ENCODE measurements at places on chromosomes 3 and 15. TPM values are rescaled to one million over a fixed set of nuclear protein-coding genes. Genes with fewer than 3 reads are reported as not detected.
A peak's percentile ranks its signal among the peaks of the same experiment; 100 is the strongest.

The MYO5C gene
- 2.9 TPM for total RNA-seq

The CDCP1 gene
- 0.25 TPM for total RNA-seq

The THPO gene
- 0.11 TPM for total RNA-seq

The NOX5 gene
- total RNA-seq, result not detected

The ADGRG7 gene
- not detected for total RNA-seq

The VEPH1 gene
- 0.16 TPM for total RNA-seq

DNA sequence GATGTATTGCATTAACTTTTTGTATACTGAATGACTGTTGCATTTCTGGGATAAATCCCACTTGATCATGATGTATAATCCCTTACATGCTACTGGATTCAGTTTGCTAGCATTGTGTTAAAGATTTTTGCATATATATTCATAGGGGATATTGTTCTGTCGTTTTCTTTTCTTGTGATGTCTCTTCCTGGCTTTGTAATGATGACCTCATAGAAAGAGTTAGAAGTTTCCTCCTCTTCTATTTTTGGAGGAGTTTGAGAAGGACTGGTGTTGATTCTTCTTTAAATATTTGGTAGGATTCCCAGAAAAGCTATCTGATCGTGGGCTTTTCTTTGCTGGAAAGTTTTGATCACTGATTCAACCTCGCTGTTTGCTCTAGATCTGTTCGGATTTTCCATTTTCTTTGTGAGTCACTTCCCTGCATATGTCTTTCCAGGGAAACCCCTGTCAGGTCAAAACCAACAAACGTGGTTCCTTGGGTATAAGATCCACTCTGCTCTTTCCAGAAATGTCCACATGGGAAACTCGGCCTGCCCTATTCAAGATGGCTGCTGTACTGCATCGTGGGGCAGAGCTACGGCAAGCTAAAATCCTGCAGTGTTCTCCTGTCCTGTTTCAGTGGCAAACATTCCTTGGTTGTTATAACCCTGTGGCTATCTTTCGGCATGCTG lies 120.4 kb downstream of the GABRG3 start:
- DNase-seq, result no peak
- H3K27me3 ChIP-seq, result no peaks in the 10 kb centered on the region
- no peak overlapping the region for H3K27ac ChIP-seq
- H3K4me3 ChIP-seq, result no peak overlapping the region

- H3K4me3 ChIP-seq, result no peak overlapping the region
- H3K27ac ChIP-seq, result no peak overlapping the region
- peaks cover 19% of the 10 kb centered on the region for H3K27me3 ChIP-seq
- H3K36me3 ChIP-seq, result no peaks in the 10 kb centered on the region
These were observed 80.8 kb downstream of the ANXA2 start for GRCh38 chr15:60316961-60317360.

GRCh38 chr3:197540961-197541377 lies 14.8 kb downstream of the BDH1 start:
- peaks cover 8% of the 10 kb centered on the region for H3K4me1 ChIP-seq
- no peak for DNase-seq
- H3K4me3 ChIP-seq, result no peak overlapping the region
- no peaks in the 10 kb centered on the region for H3K36me3 ChIP-seq
- no peak overlapping the region for H3K27ac ChIP-seq

- no peak overlapping the region for H3K4me3 ChIP-seq
- no peaks in the 10 kb centered on the region for H3K27me3 ChIP-seq
- DNase-seq, result no peak
- peaks cover 69% of the 10 kb centered on the region for H3K4me1 ChIP-seq
- H3K36me3 ChIP-seq, result no peaks in the 10 kb centered on the region
These were observed 11.5 kb downstream of the ATP13A3 start for GRCh38 chr3:194475138-194475932.

- no peak overlapping the region for H3K27ac ChIP-seq
- H3K4me3 ChIP-seq, result no peak overlapping the region
- H3K27me3 ChIP-seq, result no peaks in the 10 kb centered on the region
- no peaks in the 10 kb centered on the region for H3K36me3 ChIP-seq
These were observed 78.4 kb upstream of the OSTN start for GRCh38 chr3:191120447-191121298.

GRCh38 chr15:44087578-44088465 lies 107.2 kb downstream of the FRMD5 start:
- no peak overlapping the region for H3K4me3 ChIP-seq
- H3K27ac ChIP-seq, result no peak overlapping the region
- no peaks in the 10 kb centered on the region for H3K36me3 ChIP-seq
- H3K27me3 ChIP-seq, result no peaks in the 10 kb centered on the region

DNA sequence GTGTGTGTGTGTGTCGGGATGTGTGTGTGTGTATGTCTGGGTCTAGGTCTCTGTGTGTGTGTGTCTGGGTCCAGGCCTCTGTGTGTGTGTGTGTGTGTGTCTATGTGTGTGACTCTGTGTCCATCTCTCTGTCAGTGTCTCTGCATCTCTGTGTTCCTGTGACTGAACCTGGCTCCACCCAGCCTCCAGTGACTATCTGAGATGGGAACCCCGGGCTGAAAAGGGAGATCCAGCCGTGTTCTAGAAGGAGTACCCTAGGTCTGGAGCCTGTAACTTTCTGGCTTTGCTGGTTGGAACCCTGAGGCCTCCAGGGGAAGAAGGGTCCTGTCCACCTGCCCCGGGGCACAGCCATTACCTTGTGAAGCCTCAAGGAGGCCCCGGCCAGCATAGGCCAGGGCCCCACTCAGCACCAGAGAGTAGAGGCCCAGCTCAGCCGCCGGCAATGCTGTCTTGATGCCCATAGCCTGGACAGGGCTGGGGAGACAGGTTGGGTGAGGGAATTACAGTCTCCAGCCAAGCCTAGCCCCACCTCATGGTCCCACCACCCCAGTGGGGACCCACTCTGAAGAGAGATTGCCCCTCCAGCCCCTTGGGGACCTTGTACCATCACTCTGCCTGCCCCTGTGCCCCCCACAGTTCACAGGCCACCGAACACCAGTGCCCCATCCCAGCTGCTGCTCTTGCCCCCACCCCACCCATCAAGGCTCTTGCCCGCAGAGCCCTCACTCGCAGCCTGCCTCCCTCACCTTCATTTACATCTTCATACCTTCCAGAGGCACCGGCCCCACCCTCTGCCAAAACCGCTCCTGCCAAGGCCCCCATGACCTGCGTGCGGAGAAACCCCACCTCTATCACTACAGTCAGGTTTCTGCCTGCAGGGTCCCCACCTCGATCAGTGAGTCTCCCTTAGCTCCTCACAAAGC lies 2.0 kb downstream of the HHATL start:
- H3K36me3 ChIP-seq, result no peaks in the 10 kb centered on the region
- H3K4me1 ChIP-seq, result peaks cover 65% of the 10 kb centered on the region
- peak overlapping the region; percentile 67 for H3K4me3 ChIP-seq
- peaks cover 13% of the 10 kb centered on the region for H3K27me3 ChIP-seq

GRCh38 chr3:172538368-172539151 lies 15.3 kb upstream of the TNFSF10 start:
- peak overlapping the region; percentile 4 for H3K27ac ChIP-seq
- peaks cover 33% of the 10 kb centered on the region for H3K4me1 ChIP-seq
- H3K27me3 ChIP-seq, result no peaks in the 10 kb centered on the region
- no peak overlapping the region for H3K4me3 ChIP-seq
- no peaks in the 10 kb centered on the region for H3K36me3 ChIP-seq

GRCh38 chr15:27324886-27325615 lies 354.1 kb downstream of the GABRG3 start:
- no peak overlapping the region for H3K27ac ChIP-seq
- H3K27me3 ChIP-seq, result no peaks in the 10 kb centered on the region
- DNase-seq, result no peak
- no peaks in the 10 kb centered on the region for H3K4me1 ChIP-seq
- H3K36me3 ChIP-seq, result no peaks in the 10 kb centered on the region

DNA sequence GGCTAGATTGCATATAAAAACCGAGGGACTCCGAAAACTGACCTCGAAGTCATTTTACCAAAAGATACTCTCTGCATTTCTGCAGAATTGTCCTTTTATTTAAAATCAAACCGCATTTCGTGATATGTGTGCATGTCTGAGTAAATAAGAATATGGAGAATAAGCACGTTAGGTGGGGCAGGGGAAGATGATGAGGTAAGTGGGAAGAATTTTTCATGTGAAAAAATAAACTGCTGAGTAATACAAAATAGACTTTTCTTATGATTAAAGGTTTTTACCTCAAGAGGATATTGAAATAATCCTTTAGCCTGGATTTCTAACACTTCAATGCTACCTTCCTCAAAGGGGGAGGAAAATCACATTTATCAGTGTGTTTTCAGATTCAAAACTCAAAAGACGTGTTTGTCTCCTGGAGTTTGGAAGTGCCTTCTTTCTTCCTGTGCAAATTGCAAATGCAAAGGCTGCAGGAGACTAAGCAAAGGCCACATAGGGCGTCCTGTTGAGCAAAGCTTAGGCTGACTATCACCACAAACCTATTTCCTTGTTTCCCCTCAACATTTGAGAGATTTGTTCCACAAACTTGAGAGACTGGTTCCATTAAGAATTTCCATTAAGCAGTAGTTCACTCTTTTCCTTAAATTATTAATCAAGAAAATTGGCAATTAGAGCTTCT lies 813.5 kb downstream of the MCTP2 start:
- no peak overlapping the region for H3K4me3 ChIP-seq
- H3K27me3 ChIP-seq, result no peaks in the 10 kb centered on the region
- no peak overlapping the region for H3K27ac ChIP-seq
- no peaks in the 10 kb centered on the region for H3K36me3 ChIP-seq

GRCh38 chr3:38960042-38960622 lies 91.6 kb downstream of the SCN11A start:
- no peaks in the 10 kb centered on the region for H3K36me3 ChIP-seq
- H3K4me1 ChIP-seq, result peaks cover 3% of the 10 kb centered on the region
- H3K27me3 ChIP-seq, result no peaks in the 10 kb centered on the region

DNA sequence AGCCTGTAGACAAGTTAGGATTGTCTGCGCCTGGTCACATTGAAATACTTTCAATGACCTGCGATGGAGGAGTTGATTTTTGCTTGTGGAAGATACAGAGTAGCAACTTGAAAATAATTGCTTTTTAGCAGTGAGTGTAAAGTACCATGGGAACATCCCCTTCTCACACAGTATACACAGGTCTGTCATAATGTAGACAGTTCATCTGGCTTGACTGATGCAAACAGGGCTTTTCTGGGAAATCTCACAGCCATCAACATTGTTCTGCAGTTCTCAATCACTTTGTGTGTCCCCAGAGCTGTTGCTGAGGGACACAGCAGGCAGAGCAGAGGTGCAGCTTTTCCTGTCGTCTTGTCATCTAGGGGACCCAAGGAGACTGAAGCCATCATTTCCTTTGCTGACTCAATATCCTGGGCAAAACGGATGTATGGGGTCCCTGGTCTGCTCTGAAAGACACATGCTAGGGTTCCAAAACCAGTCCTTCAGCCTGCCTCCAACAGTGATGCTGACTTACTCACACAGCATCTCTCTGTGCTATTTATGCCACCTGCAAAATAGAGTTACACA lies 5.3 kb upstream of the REC114 start:
- H3K27ac ChIP-seq, result no peak overlapping the region
- peaks cover 32% of the 10 kb centered on the region for H3K27me3 ChIP-seq
- H3K4me1 ChIP-seq, result no peaks in the 10 kb centered on the region
- H3K36me3 ChIP-seq, result no peaks in the 10 kb centered on the region
- no peak for DNase-seq
- H3K4me3 ChIP-seq, result no peak overlapping the region

DNA sequence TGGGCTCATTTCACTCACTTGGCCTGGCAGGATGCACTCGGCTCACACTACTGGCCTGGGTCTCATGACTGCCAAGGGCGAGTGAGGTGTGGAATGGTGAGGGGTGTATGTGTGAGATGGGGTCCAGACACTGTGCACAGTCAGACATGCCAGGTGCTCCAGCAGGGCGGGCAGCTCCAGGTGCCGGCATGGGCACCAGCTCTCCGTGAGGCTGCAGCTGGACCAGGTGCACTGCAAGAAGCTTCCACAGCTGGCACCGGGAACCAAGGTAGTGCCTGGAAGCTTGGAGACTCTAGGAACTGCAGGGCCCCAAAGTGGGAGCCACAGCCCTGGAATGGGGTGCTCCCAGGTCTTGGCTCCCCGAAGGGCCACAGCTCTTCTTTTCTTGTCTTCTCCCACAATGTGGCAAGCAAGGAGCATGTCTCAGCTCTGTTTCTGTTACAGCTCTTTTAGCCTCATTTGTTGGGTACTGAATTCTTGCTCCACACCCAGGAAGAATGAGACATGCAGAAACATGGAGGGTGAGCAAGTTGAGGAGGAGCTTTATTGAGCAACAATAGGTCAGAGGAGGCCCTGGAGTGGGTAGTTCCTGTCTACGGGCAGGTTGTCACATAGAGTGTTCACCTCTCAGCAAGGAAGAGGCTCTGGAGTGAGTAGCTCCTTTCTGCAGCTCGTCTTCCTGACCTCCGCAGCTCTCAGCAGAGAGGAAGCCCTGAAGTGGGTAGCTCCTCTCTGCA lies 762.8 kb downstream of the CADM2 start:
- H3K4me3 ChIP-seq, result no peak overlapping the region
- H3K4me1 ChIP-seq, result no peaks in the 10 kb centered on the region
- H3K27me3 ChIP-seq, result no peaks in the 10 kb centered on the region
- no peak overlapping the region for H3K27ac ChIP-seq
- no peaks in the 10 kb centered on the region for H3K36me3 ChIP-seq
- DNase-seq, result no peak

GRCh38 chr15:48411971-48412591 lies 80.9 kb downstream of the DUT start:
- peak overlapping the region; percentile 68 for H3K27ac ChIP-seq
- no peak for DNase-seq
- H3K4me3 ChIP-seq, result no peak overlapping the region
- H3K27me3 ChIP-seq, result no peaks in the 10 kb centered on the region
- H3K4me1 ChIP-seq, result peaks cover 21% of the 10 kb centered on the region

DNA sequence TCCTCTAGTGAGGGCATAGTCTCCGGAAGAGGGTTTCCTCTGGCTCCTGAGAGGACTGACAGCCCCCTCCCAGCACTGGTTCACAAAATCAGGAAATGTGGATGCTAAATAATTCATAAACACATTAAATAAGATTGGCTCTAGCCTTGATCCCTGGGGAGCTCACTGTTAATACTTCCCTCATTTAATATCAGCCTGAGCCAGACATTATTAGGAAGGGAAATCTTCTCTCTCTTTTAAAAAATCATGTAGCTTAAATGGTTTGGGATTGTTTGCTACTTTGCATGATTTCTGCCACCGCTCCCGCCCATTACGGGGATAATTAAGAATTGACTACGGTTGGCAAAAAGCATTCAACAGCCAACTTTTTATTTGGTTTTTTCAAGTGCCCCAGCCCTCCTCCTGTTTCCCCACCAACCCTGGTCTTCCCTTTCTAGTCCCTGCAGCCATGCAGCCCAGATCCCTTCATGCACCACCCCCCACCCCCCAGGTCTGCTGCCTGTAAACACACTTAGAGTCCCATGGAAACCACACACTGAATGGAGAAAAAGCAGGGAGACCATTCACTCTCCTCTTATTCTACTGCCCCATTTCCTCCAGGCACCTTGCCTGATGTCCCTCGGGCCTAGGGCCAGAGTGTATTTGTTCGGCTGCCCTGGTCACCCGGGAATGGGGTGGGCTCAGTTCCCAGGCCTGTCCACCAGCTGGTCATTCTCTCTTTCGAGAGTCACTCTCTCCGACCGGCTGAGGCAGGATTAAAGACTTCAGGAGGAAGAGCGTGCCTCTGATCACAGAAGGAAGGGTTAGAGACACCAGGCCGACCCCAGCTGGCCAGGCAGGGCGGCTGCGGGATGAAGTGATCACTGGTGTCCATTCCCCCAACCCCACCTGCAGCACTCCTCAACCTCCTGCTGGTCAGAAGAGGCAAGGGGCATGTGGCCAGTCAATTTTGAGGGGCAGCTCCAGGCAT lies 45.1 kb downstream of the SEMA5B start:
- no peak overlapping the region for H3K4me3 ChIP-seq
- no peaks in the 10 kb centered on the region for H3K27me3 ChIP-seq
- H3K4me1 ChIP-seq, result peaks cover 44% of the 10 kb centered on the region
- DNase-seq, result peak; percentile 48

GRCh38 chr3:36192901-36193300 lies 187.4 kb upstream of the STAC start:
- no peak for DNase-seq
- no peaks in the 10 kb centered on the region for H3K36me3 ChIP-seq
- peaks cover 7% of the 10 kb centered on the region for H3K4me1 ChIP-seq
